ENCODE measurements at places on chromosomes 2 and 18.

DNA sequence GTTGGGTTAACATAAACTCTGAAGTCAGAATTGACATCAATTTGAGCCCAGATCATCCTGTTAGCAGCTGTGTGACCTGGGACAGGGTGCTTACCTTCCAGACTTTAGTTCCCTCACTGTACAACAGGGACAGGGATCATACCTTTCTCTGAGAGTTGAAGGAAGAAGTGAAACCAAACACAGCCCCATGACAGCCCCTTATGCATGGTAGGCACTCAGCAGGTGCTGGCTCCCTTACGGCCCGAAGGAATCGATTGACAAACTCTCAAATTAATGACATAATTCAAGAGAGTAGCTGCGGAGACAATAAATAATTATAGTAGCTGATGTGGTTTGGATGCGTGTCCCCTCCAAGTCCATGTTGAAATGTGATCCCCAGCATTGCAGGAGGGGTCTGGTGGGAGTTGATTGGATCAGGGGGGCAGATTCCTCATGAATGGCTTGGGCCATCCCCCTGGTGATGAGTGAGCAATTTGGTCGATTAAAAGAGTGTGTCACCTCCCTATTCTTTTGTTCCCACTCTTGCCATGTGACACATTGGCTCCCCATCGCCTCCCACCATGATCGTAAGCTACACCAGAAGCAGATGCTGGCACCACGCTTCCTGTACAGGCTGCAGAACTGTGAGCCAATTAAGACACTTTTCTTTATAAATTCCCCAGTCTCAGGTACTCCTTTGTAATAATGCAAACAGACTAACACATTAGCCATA is 72.4 kb downstream of the ODC1 start:
- no peak for DNase-seq
- no peaks in the 10 kb centered on the region for H3K27me3 ChIP-seq
- no peak overlapping the region for H3K4me3 ChIP-seq
- H3K36me3 ChIP-seq = no peaks in the 10 kb centered on the region
- H3K4me1 ChIP-seq = peaks cover 48% of the 10 kb centered on the region

GRCh38 chr2:11446733-11447248 is 19.2 kb downstream of the E2F6 start:
- no peak overlapping the region for H3K27ac ChIP-seq
- H3K4me1 ChIP-seq = no peaks in the 10 kb centered on the region
- H3K4me3 ChIP-seq = no peak overlapping the region
- no peak for DNase-seq
- H3K27me3 ChIP-seq = no peaks in the 10 kb centered on the region

- H3K4me1 ChIP-seq = no peaks in the 10 kb centered on the region
- no peak overlapping the region for H3K27ac ChIP-seq
- H3K27me3 ChIP-seq = no peaks in the 10 kb centered on the region
- H3K36me3 ChIP-seq = no peaks in the 10 kb centered on the region
- H3K4me3 ChIP-seq = no peak overlapping the region
Measured at GRCh38 chr18:3186678-3187658, 32.8 kb downstream of the MYOM1 start.

DNA sequence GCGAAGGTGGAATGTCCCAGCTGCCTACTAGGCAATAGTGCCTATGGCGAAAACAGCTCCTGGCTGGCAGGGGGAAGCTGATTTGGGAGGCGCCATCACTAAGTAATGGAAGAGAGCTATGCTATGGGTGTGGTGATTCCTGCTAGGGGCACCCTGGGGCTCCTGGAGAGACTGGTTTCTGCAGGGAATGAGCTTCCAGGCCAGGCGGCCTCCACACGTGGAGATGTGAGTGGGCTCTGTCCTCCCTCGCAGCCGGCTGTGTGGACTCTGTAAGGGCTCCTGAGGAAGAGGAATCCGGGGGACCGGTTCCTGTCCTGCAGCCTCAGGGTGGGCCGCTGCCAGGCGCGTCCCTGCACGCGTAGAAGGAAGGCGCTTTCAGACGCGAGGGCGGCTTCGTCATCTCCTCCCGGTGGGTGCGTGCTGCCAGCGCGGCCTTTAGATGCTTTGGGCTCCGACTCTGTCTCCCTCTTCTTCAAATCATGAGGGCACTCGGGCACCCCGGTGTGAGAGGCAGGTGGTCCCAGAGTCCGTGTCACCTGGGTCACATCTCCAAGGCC is 55.5 kb upstream of the ANKRD62 start:
- H3K36me3 ChIP-seq = no peaks in the 10 kb centered on the region
- no peak overlapping the region for H3K27ac ChIP-seq
- DNase-seq = no peak
- H3K4me3 ChIP-seq = peak overlapping the region; percentile 60
- H3K4me1 ChIP-seq = peaks cover 5% of the 10 kb centered on the region

GRCh38 chr2:37829202-37829601 is 95.9 kb upstream of the RMDN2 start:
- no peaks in the 10 kb centered on the region for H3K27me3 ChIP-seq
- no peak overlapping the region for H3K4me3 ChIP-seq
- no peak overlapping the region for H3K27ac ChIP-seq
- DNase-seq = peak; percentile 19
- peaks cover 21% of the 10 kb centered on the region for H3K4me1 ChIP-seq
- H3K36me3 ChIP-seq = no peaks in the 10 kb centered on the region
